Stimulated activated CD8-positive, alpha-beta memory T cell treated with anti-CD3 and anti-CD28 coated beads, Interleukin-12 subunit alpha, Interleukin-12 subunit beta, amount 100 ng/mL, for 1 hour (primary cell): ENCODE measurements at places on chromosomes 1 and 21.

- DNase-seq = no peak
Measured at GRCh38 chr1:220789532-220790147, 2.9 kb downstream of the MTARC1 start.

DNA sequence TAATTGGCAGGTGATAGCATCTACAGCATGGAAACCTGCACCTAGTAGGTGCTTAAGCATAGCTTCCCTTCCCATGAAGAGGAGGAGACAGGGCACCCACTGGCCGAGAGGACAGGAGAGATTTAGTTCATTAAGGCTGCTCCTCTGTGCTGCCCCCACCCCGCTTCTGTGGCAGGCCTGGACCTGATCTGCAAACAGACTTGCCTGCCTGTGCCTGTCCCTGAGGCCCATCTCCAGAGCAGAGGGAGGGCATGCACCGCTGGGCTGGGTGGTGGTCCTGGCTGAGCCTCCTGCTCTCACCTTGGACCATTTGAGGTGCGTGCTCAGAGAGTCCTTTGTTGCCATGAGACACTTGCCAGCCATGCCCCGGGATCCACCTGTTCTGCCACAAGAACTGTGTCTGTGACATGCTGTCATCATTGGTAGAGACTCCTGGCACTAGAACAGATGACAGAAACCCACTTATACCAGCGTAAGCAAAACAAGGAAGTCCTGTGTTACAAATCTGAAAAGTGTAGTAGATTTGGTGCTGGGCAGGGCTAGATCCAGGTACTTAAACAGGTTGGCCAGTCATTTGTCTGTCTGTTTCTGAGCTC lies 55.6 kb downstream of the PTPRF start:
- DNase-seq = no peak

DNA sequence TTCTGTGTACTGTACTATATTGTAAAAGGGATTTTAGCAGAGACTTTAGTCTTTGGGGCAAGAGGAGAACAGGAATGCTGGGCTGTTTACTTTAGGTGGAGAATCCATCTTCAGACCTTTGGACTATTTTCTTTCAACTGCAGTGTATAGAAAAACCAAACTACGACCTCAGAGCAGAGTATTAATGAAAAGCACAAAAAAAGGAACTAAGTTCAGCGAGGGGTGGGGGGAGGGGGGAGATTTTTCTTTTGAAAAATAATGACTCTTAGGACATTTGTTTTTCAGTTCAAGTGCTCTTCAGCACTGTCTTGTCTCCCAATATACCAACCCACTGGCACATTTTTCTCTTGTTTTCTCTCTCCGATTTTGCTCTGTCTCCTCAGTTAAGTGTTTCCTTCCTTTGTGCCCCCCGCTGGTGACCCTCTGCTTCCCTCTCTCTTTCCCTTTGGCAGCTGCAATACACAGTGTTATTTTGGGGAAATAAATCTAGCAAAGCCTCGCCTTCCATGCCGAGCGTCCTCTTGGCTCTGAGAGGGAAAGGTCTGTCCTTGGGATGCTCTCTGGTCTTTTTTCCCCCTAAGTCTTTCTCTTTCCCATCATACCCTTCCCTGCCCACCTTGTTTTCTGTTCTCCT lies 44.8 kb downstream of the ACP6 start:
- DNase-seq = no peak

DNA sequence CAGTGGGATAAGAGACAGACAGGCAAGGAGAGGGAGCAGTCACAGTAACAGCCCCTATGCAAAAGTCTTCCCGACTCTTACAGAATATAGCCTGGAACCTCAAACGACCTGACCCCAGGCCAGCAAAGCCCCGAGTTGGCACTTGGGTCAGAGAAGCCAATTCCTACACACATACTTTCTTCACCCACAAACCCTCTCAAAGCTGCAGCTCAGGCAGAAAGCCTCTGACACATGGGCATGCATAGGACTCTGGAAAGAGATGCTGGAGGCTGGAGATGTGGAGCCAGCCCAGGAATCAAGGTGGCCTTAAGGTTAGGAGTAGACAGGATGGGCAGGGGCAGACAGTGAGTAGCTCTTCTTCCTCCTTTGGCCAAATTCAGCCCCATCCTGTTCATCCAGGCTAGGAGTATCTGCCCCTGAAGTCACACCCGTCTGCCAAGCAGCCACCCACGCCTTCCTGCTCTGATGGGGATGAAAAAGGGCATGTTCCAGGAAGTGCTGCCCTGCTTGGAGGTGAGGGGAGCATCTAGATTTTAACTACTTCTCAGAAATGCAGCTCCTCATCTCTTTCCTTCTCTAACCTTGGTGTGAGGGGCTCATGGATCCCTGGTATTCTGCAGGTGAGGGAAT lies 7.8 kb downstream of the SLC41A1 start:
- DNase-seq = no peak

DNA sequence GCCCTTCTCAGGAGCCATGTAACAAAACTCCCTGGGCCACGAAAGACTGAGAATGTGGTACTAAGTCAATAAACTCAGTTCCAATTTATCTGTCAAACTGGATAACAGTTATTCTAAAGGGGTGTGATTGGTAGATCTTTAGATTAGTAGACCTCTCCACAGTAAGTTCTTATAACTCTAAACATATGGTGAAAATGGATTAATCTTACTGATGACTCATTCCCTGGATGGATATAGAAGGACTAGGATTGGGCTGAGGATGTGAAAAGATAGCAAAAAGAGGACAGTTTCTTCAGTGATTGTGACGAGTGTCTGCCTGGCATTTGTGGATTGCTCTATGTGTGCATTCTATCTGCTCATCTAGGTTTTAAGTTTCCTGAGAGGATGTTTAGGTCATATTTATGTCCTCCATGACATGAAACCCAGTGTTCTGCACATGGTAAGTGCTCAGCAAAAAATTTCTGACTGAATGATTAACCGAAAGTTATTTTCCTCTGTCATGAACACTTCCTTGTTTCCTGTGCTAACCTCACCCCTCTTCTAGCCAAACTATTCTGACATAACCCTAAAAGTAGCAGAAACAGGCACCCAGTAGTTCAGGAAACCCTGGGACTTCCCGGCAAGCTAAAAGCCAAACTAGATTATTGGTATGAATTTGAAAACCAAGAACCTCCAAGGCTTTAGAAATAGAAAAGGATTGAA lies 397.5 kb upstream of the PLXNA2 start:
- DNase-seq = no peak

- no peak for DNase-seq
Measured at GRCh38 chr1:96710708-96711477, 10.7 kb upstream of the PTBP2 start.

GRCh38 chr1:172252321-172252720 lies 168.2 kb upstream of the C1orf105 start:
- DNase-seq = no peak

GRCh38 chr1:6625584-6626149 lies 999 bp downstream of the THAP3 start:
- DNase-seq = no peak

DNA sequence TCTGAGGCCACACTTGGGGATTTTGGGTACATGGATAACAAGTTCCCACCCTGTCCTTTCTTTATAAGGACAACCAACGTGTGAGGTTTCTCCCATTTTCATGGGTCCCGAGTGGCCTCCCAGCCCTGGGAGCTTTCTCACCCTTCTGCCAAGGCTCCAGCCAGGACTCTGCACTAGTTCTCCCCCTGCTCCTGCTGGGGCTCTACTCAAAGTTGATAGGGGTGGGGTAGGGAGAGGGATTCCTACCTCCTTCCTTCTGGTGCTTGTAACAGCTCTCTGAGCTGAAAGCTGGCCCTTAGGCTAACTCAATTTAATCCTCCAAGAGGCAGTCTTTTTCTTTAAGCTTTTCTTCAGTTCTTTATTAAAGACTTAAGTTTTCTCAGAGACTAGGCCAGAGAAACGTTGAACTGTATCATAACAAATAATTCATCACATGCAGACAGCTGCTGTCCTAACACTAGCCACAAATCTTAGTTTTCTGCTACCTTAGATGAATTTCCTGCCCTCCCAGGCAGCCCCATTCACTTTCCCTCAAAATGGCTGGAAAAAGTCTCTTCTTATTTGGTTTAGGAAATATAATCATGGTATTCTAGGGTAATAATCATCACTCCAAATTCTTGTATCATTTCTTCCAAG lies 22.4 kb upstream of the DR1 start:
- DNase-seq = no peak

DNA sequence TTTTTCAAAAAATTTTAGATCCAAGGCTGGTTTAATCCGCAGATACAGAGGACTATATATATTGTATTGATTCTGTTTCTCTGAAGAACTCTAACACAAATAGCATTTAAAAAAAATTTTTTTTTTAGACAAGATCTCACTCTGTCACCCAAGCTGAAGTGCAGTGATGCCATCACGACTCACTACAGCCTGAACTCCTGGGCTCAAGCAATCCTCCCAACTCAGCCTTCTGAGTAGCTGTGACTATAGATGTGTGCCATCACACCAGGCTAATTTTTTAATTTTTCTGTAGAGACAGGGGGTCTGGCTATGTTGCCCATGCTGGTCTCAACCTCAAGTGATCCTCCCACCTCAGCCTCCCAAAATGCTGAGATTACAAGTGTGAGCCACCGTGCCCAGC lies 3.0 kb downstream of the ANKRD45 start:
- no peak for DNase-seq

DNA sequence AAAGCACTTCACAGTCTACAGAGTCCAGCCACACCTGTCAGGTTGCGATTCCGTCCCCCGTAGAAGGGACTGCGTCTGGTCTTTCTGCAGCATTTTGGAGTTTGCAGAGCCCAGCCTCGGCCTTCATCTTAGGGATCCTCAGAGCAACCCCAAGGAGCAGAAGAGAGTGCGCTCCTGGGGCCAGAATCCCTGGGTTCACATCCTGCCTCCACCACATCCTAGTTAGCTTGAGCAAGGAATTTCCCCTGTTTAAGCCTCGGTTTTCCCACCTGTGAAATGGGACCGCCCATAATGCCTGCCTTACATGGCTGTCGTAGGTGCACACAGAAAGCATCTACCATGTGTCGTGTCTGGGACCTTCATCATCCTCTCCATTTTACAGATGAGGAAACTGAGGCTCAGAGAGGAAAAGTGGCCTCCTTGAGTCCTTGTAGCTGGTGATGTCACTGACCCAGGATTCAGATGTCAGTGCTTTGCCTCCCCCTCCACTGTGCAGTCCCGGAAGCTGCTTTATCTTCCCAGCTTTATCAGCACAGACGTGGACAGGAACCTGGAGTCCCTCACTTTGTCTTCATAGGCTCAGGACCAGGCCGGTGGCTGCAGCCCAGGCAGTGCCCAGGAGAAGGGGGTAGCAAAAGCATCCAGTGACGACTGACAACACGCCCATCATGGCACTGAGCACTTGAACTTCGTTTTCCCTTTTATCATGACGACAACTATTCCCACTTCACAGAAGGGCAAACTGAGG lies 438.5 kb downstream of the MATN1 start:
- DNase-seq = no peak

GRCh38 chr1:197769287-197769686 lies 6.0 kb downstream of the DENND1B start:
- DNase-seq = no peak

- no peak for DNase-seq
Measured at GRCh38 chr1:40047769-40048168, 7.2 kb downstream of the CAP1 start.

- DNase-seq = no peak
Measured at GRCh38 chr21:35150562-35151226, 101.6 kb upstream of the RUNX1 start.

DNA sequence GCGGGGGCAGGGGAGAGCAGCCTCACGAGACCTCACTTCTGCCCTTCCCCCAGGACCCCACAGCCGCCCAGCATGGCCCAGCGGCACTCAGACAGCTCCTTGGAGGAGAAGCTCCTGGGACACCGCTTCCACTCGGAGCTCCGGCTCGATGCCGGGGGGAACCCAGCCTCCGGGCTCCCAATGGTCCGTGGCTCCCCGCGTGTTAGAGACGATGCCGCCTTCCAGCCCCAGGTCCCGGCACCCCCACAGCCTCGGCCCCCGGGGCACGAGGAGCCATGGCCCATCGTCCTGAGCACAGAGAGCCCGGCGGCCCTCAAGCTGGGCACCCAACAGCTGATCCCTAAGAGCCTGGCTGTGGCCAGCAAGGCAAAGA lies 8.5 kb downstream of the ARHGEF16 start:
- DNase-seq = no peak

DNA sequence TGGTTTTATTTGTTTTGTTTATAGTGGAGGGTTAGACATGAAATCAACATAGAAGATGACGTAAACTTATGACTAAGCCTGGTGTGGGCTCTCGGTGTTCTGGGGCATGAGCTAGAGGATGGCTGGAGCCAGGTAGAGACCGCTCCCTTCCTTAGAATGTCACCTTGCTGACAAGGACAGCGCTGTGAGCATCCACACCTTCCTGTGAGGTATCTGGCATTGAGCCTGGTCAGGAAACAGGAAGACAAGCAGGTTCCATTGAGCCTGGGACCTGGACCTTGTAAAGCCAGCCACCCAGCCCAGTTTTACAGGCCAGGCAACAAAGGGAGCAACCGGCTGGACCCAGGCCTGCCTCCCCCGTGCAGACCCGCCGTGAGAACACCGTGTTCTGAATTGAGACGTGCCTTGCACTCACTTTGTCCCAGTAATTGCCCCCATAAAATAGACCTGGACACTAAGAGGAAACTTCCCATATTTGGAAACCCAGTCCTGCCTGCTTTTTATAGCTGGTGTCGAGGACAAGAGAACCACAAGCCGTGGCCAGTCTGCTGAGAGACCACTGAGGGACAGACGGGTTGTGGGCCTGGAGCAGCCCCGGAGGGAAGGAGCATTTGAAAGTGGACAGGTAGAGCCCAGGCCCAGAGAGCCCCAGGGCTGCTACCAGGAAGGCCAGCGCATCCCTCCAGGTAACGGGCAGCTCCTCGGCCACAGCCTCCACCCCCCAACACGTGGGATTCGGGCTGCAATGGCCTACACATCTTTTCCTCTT lies 78.0 kb downstream of the PDE9A start:
- no peak for DNase-seq

- DNase-seq = no peak
Measured at GRCh38 chr1:195501118-195501517, 1107.1 kb downstream of the KCNT2 start.

DNA sequence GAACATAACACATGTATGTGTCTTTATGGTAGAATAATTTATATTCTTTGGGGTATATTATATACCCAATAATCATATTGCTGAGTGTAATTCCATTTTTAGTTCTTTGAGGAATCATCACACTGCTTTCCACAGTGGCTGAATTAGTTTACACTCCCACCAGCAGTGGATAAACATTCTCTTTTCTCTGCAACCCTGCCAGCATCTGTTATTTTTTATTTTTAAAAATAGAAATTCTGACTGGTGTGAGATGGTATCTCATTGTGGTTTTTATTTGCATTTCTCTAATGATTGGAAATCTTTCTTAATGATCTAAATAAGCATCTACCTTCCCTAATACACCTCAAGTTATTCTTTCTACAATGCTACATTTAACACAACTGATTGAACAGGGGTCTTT lies 346.2 kb upstream of the LYPLAL1 start:
- DNase-seq = no peak

DNA sequence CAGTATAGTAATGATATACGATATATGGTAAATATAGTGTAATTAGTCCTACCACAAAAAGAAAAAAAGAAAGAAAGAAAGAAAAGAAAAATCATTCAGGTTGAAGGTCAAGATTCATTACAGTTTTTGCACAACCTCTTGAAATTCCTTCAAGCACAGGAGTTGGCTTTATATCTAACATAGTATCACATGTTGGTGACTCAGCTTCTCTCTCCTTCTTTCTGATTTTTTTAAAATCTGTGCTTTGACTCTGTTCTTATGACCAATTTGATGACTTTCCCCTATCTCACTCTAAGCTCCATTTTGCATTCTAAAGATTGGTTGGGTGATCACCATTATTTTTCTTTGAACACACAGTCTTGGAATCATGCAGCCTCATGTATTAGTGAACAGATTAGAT lies 148.2 kb upstream of the COL11A1 start:
- no peak for DNase-seq

- DNase-seq = no peak
Measured at GRCh38 chr1:86339014-86339812, 56.9 kb downstream of the ODF2L start.

- DNase-seq = no peak
Measured at GRCh38 chr1:15173863-15174614, 20.5 kb downstream of the TMEM51 start.
